ENCODE measurements at places on chromosomes 12 and 14.
A peak's percentile ranks its signal among the peaks of the same experiment; 100 is the strongest.

GRCh38 chr14:30064454-30064853, 136.8 kb upstream of the PRKD1 start:
- DNase-seq = no peak

- DNase-seq = peak; percentile 37
These were observed 449.9 kb downstream of the DPF3 start for GRCh38 chr14:72443991-72444441.

- DNase-seq = no peak
These were observed 5.1 kb downstream of the PAPLN start for GRCh38 chr14:73242357-73242901.

GRCh38 chr14:94593376-94593748, 12.1 kb downstream of the SERPINA5 start:
- DNase-seq = no peak

- no peak for DNase-seq
These were observed 114.2 kb downstream of the PDE3A start for GRCh38 chr12:20482491-20483054.

DNA sequence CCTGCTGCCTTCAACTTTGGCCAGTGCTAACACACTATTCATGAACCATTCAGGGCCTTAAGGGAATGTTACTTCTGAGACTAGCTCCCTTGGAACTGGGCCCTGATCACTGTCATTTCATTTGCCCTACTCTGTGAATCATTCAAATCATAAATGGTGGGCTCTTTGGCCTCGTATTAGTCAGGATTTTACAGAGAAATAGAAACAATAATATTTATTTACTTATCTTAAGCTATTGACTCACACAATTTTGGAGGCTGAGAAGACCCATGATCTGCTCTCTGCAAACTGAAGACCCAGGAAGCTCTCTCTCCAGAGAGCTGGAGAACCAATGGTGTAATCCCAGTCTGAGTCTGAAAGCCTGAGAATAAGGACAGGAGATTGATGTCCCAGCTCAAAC, 398.5 kb downstream of the LRIG3 start:
- DNase-seq = no peak

GRCh38 chr12:24888813-24889212, 60.1 kb downstream of the BCAT1 start:
- DNase-seq = no peak

GRCh38 chr12:81615026-81615588, 144.0 kb downstream of the PPFIA2 start:
- no peak for DNase-seq

DNA sequence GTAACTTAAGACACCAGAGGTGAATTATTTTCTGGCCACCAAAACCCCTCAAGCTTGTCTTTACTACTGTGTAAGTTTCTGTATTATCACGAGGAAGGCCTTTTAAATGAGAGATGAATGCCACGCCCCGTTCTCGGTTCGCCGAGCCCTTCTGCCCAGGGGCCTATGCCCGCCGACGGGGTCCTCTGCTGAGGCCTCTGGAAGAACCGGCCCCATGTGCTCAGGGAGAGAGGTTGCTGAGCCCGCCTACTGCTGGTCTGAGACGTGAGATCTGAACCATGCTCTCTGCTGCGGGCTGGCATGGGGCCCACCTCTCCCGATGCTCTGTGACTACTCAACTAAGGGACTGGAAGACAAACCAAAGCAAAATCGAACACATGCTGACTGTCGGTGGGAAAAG, 21.0 kb downstream of the AMN start:
- no peak for DNase-seq

DNA sequence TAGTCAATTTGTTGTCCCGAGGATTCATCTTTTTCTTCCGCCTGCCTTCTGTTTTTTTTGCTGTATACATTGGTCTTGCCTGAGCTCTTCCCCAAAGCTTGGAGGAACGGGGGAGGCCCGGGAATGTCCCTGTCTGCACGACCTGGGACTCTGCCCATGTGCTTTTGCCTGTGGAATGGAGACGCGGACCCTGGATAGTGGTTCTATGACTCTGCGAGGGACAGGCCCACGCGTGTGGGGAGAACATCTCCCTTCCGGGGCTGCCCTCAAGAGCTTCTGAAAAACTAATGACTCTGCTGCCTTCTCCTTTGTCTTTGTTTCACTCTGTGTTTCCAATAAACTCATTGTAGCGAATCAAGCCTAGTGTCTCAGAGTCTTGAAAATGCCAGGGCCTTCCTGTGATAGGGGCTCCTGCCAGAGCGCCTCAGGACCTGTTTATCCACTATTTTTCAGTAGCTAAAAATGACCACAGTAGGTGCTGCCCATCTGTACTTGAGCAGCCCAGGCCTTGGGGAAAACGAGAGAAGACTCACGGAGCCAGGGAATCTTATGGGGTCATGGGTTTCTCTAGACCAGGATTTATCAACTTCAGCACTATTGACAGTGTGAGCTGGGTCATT, 12.3 kb downstream of the KRT83 start:
- no peak for DNase-seq

- no peak for DNase-seq
These were observed 34.3 kb downstream of the KTN1 start for GRCh38 chr14:55614304-55614703.

- no peak for DNase-seq
These were observed 19.0 kb upstream of the NUDT14 start for GRCh38 chr14:105200074-105200473.

DNA sequence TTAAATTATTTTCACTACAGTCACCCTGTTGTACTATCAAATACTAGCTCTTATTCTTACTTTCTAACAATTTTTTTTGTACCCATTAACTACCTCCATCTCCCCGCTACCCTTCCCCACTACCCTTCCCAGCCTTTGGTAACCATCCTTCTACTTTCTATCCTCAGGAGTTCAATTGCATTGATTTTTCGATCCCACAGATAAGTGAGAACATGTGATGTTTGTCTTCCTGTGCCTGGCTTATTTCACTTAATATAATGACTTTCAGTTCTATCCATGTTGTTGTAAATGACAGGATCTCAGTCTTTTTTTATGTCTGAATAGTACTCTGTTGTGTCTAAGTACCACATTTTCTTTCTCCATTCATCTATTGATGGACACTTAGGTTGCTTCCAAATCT, 117.8 kb downstream of the FIGNL2 start:
- DNase-seq = no peak

DNA sequence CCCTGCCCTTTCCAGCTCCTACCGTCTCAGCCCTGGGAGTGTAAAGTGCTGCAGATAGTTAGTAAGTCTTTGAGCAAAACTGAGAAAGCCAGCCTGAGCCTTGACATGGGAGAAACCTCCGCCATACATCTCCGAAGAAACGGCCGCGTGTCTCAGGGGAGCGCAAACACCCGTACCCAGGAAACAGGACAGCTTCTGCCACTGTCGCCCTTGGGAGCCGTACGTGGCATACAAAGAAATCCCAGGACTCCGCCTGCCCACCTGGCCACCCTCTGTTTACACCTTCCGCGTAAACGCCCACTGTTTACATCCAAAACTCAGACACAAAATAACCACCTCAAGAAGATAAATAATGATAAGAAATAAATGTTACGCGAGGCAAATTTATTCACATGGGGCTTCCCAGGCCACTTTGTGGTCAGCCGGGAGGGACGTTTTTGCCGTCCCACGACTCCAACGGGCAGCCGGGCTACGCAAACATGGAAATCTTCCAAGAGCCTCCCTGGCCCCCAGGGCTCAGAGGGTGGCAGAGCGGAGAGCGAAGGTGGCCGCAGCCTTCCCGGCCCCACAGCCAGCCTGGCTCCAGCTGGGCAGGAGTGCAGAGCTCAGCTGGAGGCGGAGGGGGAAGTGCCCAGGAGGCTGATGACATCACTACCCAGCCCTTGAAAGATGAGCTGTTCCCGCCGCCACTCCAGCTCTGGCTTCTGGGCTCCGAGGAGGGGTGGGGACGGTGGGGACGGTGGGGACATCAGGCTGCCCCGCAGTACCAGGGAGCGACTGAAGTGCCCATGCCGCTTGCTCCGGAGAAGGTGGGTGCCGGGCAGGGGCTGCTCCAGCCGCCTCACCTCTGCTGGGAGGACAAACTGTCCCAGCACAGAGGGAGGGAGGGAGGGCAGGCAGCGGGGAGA, at the start of gene BDKRB2:
TSS of gene BDKRB2 (plus strand) at position 689 of the 908 bp plus-strand sequence. CDS start 32,269 bp downstream, outside the sequence.
- no peak for DNase-seq

- no peak for DNase-seq
These were observed 350.7 kb downstream of the TMEM132D start for GRCh38 chr12:129552996-129553750.

- no peak for DNase-seq
These were observed 1044.3 kb downstream of the FLRT2 start for GRCh38 chr14:86574051-86574777.

DNA sequence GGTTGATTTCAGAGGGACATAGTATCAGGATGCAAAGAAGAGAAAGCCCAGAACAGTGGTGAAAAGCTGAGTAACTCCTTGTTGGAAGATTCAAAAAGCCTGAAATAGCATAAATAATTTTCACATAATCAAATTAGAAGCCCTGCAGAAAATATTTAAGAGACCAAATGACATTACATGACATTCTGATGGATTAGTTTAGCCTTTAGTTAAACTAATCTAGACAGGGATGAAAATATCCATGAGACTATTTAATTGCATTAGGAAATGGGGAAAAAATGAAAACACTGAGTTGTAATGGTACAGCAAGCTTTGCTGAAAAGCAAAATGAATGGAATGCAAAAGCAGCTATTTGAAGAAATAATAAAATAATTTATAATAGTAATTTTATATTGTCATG, 91.8 kb downstream of the KIF21A start:
- DNase-seq = no peak

DNA sequence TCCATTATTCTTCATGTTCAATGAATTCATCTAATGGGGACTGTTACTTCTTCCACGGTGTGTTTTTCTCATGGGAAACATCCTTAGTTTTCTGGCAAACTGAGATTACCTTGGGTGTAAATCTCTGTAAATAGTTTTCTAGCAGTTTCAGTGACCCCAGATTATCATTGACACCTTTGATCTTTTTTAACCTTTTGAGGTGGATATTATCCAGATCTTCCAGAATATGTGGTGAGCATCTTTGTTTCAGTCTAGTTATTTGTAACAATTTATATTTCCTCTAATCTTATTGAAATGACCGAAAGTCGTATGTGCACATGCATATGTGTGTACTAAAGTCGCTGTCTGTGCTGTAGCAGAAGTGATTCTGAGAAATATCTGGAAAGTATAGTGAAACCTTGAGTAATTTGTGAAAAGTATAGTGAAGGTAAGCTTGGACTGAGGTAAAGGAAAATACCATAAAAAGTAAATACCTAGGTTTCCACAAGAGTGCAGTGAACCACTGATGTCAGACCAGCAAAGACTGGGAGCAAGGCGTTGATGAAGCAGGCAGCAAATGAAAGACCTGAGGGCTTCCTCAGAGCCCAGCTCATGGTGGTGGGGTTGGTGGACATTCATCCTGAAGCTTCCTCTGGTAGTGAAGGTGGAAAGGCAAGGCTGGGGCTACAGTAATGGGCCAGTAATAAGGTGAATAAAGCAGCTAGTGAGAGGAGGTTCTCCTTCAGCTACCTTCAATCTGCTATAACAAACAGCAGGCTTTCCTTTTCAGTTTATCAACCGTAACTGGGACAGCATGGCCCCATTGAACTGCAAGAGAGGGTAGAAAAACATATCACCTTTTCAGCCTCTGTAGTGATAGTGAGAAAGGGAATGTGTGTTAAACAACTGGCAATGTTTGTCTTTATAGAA, 480.2 kb upstream of the FBXO33 start:
- no peak for DNase-seq

- no peak for DNase-seq
These were observed 62.5 kb downstream of the MAPKAPK5 start for GRCh38 chr12:111904446-111904975.

DNA sequence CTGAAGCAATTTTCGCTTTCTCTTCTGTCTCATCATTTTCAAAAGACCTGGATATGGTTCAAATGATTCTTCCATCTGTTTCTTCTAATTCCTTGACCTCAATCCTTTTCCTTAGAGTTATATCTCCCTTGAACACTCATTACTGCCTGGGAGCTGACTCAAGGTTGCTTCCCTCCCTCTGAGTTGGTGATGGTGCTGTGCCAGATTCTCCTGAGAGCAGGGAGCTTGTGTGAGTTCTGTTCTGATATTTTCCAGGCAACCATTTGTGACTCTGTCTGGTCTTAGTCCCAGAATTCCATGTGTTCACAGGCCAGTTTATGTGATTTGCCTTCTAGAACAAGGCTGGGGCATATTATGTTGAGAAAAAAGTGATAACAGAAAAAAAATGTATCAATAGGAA, 505.1 kb upstream of the SYT1 start:
- no peak for DNase-seq

DNA sequence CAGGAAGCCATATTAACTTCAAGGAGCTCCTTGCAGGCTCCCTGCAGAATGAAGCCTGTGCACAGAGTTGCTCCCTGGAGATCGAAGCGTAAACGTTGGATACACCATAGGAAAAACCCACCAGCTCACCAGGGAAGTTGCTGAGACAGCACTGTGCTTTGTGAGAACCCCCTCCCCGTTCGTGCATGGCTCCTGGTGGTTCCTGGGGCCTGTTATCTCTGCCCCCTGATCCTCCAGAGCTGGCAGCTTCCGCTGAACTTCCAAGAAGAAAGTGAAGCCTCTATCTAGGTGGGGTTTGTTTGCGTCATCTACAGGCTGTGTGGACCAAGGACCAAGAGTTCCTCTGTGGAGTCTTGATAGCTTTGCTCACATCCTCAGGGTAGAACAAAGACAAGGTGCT, 2.4 kb upstream of the CCDC85C start:
- DNase-seq = no peak

- no peak for DNase-seq
These were observed 2.6 kb downstream of the GPR162 start for GRCh38 chr12:6824085-6824775.

GRCh38 chr12:92520511-92520910, 182.3 kb upstream of the PLEKHG7 start:
- no peak for DNase-seq

- DNase-seq = no peak
These were observed 193.3 kb downstream of the TMEM117 start for GRCh38 chr12:44029194-44029593.

GRCh38 chr12:111410431-111411184, 4.9 kb downstream of the SH2B3 start:
- no peak for DNase-seq
